Endothelial cell of umbilical vein (primary cell): ENCODE measurements at places on chromosomes 16 and 17.

- no peak for DNase-seq
Observed at GRCh38 chr17:7056386-7056785, 12.5 kb upstream of the SLC16A11 start.

DNA sequence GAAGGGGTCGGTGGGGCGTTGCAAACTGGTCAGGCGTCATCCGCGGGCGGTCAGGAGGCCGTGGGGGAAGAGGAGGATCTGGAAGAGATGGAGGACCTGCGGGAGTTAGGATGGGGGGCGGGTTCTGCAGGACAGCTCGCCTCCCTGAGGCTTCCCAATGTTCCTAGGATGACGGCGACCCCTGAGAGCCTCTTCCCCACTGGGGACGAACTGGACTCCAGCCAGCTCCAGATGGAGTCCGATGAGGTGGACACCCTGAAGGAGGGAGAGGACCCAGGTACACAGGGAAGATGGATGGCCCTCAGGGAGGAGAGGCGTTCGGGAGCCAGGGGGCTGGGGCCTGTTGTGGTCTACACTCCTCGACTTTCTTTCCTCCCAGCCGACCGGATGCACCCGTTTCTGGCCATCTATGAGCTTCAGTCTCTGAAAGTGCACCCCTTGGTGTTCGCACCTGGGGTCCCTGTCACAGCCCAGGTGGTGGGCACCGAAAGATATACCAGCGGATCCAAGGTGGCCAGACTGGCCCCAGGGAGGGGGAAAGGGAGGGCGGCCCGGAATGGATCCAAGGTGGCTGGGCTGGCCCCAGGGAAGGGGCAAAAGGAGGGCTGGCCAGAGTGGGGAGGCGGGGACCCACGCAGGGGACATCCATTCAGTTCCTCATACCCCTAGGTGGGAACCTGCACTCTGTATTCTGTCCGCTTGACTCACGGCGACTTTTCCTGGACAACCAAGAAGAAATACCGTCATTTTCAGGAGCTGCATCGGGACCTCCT is 839 bp downstream of the PLD2 start:
- DNase-seq: no peak

DNA sequence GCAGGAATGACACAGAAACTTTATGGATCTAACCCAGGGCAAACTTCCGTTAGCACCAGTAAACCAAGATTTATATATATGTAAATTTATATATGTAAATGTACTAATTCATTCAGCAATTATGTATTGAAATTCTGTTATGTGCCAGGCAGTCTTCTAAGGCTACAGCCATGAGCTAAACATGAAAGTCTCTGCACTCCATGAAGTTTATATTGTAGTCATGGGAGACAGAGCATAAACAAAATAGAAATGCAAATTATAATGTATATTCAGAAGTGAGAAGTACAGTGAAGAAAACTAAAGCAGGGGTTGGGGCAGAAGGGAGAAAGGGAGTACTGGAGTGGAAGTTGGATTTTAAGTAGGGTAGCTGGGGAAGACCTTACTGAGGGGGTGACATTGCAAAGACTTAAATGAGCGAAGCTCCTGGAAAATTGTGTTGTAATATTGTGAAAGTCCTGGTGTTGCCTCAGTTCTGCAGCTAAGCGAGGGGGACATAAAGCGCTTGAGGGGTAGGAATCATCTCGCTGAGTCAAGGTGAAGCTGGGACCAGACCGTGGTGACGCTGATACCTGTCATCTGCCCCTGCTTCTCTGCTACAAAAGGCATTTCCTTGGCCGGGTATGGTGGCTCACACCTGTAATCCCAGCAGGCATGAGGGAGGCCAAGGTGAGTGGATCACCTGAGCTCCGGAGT is 64.8 kb downstream of the YPEL2 start:
- DNase-seq: no peak

DNA sequence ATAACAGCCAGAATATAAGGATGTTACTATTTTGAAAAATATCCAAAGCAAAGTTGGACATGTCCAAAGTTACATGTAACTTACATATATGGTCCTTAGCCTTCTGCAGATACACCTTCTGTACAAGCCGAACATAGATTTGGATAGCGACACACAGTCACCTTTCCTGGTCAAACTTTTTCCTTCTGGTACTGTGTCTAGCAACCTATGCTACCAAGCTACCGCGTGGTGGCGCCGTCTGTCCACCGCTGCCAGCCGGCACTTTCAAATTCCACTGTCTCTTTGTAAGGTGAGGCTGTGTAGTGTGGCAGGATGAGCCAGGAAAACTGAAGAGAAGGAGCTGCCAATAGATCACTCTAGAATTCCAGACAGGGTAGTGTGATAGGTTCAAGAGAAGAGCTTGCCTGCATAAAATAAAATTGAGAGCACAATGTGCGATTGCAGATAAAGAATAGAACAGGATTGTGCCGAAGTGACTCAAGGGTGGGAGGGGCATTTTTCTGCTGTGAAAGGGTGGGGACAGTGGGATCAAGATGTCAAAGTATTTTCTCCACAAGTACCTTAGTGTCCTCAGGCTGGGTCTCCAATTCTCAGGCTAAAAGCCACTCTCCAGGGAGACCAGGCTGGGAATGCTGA is 366.9 kb downstream of the SLC39A11 start:
- peak; percentile 53 for DNase-seq

DNA sequence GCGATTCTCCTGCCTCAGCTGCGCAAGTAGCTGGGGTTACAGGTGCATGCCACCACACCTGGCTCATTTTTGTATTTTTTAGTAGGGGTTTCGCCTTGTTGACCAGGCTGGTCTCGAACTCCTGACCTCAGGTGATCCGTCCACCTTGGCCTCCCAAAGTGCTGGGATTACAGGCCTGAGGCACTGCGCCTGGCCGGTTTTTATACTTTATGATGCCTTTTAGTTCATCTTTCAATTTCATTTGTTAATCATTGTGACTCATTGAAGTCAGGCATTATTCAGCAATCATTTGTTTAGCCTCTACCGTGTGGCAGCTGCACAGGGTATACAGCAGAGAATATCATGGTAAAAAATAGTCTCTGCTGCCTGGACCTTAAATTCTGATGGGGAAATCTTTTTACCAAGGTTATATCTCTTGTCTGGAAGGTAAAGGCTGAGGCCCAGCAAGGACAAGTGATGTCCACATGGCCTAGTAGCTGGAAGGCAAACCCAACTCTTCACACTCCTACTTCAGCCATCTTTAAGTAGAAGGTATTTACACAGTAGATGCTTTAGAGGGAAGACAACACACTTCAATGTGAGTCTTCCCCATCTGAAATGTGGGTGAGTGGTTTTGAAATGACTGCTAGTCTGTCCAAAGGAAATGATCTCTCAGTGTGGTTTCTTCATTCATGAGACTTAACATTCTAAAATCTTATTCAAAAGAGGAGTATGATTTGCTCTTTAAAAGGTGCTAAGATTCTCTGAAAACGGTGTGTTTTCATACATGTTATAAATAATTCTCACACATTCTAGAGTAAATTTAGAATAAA is 2.4 kb downstream of the PRPSAP2 start:
- DNase-seq: no peak

DNA sequence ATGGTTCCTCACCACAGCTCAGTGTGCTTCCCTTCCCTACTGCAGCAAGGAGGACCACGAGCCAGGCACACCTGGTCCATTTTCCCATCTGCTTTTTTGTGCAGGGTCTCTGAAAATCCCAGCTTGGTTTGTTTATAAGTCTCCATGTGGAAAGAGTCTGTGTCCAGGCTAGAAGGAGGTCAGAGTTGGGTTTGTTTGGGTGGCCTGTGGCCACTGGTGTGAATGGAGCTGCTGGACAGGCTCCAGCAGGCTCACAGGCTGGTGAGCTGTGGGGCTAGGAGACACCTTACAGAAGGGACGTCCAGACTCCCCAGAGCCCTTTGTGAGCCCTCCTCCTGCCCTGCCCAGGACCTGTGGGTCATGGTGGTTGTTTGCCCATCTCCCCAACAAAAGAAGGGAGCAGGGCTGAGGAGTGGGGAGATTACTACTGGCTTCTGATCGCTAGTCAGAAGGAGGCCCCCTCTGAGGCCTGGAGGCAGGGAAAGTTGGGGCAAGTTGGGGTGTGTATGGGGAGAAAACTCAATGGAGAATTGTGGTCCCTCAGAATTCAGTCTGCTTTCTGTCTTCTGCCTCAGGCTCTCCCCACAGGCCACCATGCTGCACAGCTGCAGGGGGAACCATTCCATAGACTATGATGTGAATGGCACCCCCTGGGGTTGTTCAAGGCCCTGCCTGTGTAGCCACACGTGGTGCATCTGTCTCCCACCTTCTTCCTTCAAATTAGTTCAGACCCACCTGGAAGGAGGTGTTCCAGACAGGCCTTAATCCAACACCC is 4.1 kb downstream of the RARA start:
- no peak for DNase-seq

DNA sequence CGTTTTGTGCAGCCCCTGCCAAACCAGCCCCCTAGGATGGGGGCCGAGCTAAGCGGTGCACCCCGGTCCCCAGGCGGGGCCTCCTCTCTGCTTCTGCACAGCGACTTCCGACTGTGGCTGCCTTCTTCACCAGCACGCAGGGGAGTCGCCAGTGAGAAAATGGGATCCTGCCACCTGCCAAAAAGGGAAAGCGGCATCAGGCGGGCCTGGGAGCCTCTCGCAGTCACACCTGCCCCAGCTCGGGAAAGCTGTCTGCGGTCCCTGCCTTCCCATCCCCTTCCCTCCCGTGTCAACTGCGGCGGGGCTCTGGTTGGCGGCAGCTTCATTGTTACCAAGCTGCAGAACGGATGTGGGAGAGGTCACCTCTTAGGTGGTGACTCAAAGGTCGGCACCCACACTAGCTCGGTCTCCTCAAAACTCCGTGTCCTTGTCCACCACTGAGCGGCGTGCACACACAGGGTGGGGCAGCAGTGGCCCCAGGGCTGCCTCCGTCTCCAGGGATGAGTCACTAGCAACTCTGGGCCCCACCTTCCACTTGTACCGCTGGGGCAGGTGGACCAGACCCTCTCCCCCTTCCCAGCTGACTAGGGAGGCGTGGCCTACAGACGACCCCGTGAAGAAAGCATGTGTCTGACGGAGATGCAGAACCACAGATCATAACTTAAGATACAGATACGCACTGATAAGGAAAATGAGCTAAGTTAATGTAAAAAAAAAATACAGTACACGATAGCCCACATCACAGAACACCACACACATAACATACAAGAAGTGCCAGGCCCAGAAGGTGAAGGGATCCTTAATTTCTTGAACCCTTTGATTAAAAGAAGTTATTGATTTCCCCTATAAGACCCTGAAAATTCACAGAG is 1.5 kb upstream of the PCYT2 start:
- DNase-seq: no peak
